ENCODE measurements at places on chromosomes 12 and 14.

DNA sequence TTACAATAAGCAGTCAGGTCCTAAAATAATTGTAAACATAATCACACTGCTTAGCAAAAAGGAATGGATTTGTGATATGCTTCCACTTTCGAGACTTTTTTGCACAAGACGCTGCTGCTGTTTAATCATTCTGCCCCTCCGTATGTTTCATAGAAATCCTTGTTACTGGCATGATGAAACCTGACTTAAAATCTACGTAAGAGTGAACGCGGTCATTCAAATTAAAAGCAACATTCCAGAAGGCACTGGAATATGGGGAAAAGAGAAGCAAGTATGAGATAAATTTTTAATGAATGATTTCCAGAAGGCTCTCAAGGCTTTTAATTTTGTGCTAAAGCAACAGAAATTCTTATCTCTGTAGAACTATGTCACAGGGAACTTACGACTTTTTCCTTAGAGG lies 1.1 kb downstream of the CNIH1 start:
- DNase-seq: no peak

GRCh38 chr14:100317912-100318808 lies 5.0 kb upstream of the SLC25A47 start:
- peak; percentile 89 for DNase-seq

DNA sequence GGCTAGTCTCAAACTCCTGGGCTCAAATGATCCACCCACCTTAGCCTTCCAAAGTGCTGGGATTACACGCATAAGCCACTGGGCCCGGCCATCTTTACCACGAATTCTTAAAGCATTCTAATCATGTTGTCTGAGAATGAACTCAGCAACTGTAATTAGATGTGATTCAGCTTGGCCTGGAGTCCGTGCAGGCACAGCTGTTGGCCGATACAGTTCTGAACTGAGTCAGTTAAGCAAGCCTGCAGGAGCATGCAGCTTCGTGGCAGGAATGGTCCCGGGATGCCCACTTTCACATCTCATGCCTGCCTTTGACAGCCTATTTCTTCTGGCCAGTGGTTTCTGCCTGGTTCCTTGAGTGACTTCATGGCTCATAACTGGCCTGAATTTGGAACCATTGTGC lies 194.1 kb downstream of the ANO6 start:
- no peak for DNase-seq

DNA sequence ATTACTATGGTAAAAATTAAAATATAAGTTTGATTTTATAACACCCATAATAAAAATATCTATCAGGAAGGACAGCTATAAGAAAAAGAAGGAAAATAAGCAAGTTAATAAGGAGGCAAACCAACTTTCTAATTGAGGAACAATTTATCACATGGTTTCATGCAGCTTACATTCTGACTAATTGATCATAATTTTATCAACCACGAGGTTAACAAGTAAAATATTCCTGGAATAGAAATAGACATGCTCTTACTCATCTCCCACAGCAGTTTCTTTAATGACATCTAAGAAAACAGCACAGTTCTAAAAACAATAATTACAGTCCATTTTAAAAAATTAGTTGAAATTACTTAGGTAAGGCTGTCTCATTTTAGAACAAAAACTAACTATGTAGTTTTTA lies 130.8 kb upstream of the KRR1 start:
- no peak for DNase-seq

- no peak for DNase-seq
Observed at GRCh38 chr14:99736603-99737371, 52.7 kb downstream of the CYP46A1 start.

GRCh38 chr12:26152507-26153102 lies 27.8 kb upstream of the BHLHE41 start:
- DNase-seq: no peak

DNA sequence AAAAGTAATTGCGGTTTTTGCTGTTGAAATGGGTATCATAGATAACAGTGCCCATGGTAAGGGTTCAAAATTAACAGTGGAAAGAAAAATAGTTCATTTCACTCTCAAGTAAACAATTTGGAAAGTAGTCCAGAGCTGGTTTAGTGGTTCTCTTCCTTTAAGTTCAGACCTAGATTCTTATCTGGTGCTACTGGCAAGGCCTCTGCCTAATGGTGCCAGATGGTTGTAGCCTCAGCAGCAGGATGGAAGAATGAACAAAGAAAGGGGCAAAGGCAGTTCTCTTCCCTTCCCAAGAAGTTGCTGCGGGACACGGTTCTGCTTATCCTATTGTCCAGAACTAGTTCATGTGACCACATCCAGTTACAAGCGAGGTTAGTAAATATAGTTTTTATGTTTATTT lies 10.5 kb downstream of the ARG2 start:
- no peak for DNase-seq

- DNase-seq: no peak
Observed at GRCh38 chr12:50699154-50699553, 64.7 kb upstream of the ATF1 start.

- no peak for DNase-seq
Observed at GRCh38 chr14:76920331-76921087, 94.3 kb downstream of the LRRC74A start.

- no peak for DNase-seq
Observed at GRCh38 chr12:92943482-92944250, 14.6 kb upstream of the EEA1 start.

DNA sequence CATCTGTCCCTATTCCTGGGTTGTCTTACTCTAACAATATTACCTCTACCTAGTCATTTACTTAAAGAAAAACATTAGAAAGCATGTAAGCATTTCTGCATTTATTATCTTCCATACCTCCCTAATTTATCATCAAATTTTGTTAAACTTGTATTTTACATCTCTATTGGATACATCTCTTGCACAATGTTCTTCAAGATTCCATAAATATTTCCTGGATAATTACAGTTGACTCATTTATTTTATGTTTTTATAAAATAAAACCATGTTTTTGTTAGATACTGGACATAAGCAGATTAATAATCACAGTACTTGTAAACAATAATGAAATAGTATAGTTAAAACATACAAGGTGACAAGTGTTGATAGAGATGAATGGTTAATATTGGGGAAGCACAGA lies 209.0 kb downstream of the TMTC3 start:
- no peak for DNase-seq

DNA sequence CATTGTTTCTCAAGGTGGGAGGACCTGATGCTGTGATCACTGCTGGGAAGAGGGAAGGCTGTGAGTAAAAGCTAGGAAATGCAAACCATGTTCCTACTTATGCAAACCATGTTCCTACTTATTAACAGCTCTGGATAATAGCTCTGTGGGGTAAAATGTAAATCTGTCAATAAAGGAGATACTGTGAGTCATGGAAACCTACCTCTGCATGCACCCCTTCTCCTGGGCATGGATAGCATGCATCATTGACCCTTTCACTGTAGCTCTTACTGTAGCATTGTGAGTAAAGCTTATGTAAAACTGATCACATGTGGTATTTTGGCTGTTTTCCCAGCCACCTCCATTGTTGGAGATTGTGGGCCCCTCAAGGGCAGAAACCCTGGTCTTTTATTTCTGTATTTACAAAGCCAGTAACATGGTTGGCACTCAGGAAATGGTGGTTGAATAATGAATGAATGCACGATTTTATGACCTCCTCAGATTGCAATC lies 253.7 kb downstream of the GRIN2B start:
- DNase-seq: no peak

GRCh38 chr14:75542588-75543091 lies 20.4 kb downstream of the BATF start:
- DNase-seq: no peak

- no peak for DNase-seq
Observed at GRCh38 chr14:20597108-20597507, 5.9 kb upstream of the RNASE12 start.

DNA sequence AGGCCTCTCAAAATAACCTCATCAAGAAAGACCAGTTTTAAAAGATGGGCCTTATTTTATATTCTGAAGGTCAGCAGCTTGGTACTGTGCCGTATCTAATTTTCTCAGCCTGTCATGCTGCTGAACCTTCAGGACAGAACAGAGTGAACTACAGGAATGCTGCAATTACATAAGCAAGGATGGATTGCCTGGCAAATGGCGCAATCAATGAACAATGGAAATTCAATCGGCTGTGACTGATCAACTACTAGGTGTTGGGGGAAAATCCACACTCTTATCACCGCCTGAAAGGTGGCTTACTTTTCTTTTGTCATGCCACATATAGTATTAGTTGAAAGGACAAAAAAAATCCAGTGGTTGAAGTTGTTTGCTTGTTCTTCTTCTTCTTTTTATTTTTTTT lies 8.5 kb downstream of the ACSS3 start:
- no peak for DNase-seq

- DNase-seq: no peak
Observed at GRCh38 chr12:64609536-64610078, 688 bp upstream of the RASSF3 start.

- DNase-seq: peak; percentile 16
Observed at GRCh38 chr14:91753501-91754128, 21.7 kb upstream of the CATSPERB start.

- DNase-seq: no peak
Observed at GRCh38 chr12:8034802-8035201, 2.3 kb downstream of the FOXJ2 start.

DNA sequence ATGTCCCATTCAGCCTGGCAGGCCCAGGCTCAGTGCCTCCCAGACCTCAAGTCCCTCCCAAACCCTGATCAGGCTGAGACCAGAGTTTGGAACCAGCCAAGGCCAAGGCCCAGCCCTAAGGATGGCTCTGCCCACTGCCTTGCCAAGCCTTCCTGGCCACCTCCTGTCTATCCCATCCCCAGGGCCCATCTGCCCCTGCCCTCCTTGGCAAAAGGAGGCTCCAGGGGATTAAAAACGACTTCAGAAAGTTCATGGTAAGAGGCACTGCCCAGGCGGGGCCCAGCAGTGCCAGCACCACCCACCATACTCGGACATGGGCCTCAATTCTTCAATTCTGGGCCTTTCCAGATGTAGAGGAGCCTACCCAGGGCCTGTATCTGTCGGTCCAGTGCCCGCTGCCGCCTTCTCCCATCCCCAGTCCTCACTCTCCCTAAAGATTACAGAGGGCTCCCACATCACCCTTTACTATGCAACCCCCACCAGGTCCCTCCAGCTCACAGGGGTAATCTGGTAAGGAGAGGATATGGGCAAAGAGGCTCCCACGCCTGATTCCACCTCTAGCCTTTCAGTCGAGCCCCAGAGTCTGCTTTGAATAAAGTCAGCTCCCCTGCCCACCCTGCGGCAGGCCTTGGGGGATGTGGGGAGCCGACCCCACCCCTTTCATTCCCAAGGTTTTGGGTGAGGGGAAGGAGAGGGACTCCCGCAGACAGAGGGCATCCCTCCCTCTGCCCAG lies 932 bp downstream of the ADCY6 start:
- no peak for DNase-seq

GRCh38 chr14:102848830-102849525 lies 71.7 kb downstream of the TRAF3 start:
- DNase-seq: no peak

Data from HEK293T (cell line).